A549 treated with AZD2906 at 1 μM for 4 hours (cell line): ENCODE measurements at places on chromosomes 4 and X. TPM values are rescaled to one million over a fixed set of nuclear protein-coding genes. Genes with fewer than 3 reads are reported as not detected.

SPP1 gene
- total RNA-seq = 138 to 201 TPM (median 160 TPM) in 5 replicates

CCDC149 gene
- 1.4 to 1.8 TPM (median 1.5 TPM) in 5 replicates for total RNA-seq

NEUROG2 gene
- 0.03 TPM in 1 of 5 replicates, not detected in the others for total RNA-seq

FHIP1A gene
- total RNA-seq = 0.08 to 0.27 TPM (median 0.14 TPM) in 5 replicates

PF4V1 gene
- not detected in 5 replicates for total RNA-seq

DSPP gene
- not detected in 5 replicates for total RNA-seq

IL1RAPL1 gene
- total RNA-seq = not detected in 5 replicates

SLC16A2 gene
- 17.4 to 22.2 TPM (median 18.7 TPM) in 5 replicates for total RNA-seq

ZC4H2 gene
- total RNA-seq = 1.5 to 2.0 TPM (median 1.9 TPM) in 5 replicates

PALLD gene
- 57.4 to 92.7 TPM (median 66.9 TPM) in 5 replicates for total RNA-seq

TSPAN7 gene
- 2.0 to 3.0 TPM (median 2.7 TPM) in 5 replicates for total RNA-seq

ITIH6 gene
- total RNA-seq = 0.02 TPM in 1 of 5 replicates, not detected in the others

USP17L28 gene
- not detected in 5 replicates for total RNA-seq

PABPC4L gene
- 0.03 to 0.10 TPM (median 0.06 TPM) in 5 replicates for total RNA-seq

DGKK gene
- total RNA-seq = 0.01 TPM in 1 of 5 replicates, not detected in the others

TLR1 gene
- total RNA-seq = 0.11 to 0.33 TPM (median 0.18 TPM) in 5 replicates

HEPH gene
- not detected in 5 replicates for total RNA-seq

CYBB gene
- 0.01 to 0.09 TPM (median 0.03 TPM) in 5 replicates for total RNA-seq

PPP4R3C gene
- total RNA-seq = not detected in 5 replicates
